ENCODE measurements at places on chromosomes 1 and 21.

DNA sequence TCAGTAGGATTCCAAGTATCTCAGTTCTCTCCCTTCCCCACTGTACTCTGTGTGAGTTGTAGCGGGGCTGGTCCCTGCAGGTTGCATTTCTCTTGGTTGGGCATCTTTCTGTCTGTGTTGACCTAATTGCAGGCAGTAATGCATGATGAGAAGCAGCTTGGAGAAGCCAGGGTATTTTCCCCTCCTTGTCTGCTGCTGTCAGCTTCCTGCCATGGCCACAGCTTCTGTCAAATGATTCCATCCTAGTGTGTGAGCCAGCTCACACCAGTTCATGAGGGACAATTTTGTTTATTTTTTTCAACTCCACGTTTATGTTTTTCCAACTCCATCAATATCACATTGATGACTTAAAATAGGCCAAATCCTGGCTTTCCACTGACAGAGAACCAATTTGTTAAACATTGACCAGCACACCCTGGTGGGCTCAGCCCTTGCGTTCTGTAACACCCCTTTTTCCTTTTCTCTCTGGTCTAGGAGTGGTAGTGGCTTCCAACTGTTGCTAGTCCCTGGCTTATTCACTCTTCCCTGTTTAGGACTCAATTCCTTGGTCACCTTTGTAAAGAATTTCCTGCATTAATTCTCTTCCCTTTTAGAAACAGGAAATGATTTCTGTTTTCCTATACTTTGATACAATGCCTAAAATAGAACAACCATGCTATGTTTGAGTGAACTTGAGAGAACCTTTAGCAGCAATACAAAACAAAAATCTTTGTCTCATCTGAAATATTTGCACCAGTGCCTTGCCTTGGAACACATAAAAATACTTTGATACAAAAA, 44.9 kb upstream of the APOBEC4 start:
- no peak for DNase-seq

GRCh38 chr1:156126630-156127534, 12.4 kb downstream of the LMNA start:
- DNase-seq: peak; percentile 76

GRCh38 chr1:32981003-32981901, 16.6 kb upstream of the RNF19B start:
- DNase-seq: peak; percentile 97

GRCh38 chr1:173714441-173714758, 381 bp upstream of the KLHL20 start:
- no peak for DNase-seq

DNA sequence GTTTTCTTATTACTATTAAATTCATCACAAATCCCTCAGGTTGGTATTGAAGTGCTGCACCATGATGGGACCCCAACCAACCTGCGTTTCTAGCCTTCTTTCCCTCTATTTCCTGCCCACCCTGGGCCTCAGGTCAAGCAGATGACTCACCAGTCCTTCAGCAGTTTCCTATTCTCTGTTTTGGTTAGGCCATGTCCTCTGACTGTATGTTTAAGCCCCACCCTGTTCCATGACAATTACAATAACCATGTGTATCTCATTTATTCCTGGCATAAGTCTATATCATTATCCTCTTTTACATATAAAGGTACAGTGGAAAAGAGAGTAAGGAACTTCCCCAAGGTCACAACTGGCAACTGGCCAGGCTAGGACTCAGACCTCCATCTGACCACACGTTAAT, 5.3 kb upstream of the FAM78B start:
- DNase-seq: peak; percentile 7

DNA sequence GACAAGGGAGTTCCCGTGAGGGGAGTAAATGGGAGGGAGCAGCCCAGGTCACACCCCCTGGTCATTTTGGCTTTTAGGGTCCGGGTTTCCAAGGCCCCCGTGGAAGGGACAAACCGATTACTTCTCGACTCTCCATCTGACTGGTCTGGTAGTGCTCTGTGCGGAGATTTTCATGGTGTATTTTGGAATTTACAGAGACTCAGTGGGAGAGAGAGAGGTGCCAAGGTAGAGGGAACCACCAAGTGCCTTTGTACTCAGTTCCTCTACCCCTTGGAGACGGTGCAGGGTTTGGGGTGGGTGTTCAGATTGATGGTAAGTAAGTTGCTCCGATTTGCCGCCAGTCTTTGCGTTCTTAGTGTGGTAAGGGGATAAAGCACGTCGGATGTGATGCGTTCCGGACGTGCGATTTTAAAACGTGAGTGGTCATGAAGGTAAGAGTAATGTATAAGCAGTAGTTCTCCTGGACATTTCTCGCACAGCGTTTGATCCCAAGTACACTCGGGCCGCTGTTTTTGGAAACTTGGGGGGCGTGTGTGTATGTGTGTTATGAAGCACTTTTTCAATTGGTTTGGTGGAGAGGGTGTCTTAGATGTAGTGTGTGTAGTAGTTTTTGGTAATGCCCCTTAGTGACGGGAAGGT, 682 bp downstream of the SUCO start:
- peak; percentile 42 for DNase-seq

DNA sequence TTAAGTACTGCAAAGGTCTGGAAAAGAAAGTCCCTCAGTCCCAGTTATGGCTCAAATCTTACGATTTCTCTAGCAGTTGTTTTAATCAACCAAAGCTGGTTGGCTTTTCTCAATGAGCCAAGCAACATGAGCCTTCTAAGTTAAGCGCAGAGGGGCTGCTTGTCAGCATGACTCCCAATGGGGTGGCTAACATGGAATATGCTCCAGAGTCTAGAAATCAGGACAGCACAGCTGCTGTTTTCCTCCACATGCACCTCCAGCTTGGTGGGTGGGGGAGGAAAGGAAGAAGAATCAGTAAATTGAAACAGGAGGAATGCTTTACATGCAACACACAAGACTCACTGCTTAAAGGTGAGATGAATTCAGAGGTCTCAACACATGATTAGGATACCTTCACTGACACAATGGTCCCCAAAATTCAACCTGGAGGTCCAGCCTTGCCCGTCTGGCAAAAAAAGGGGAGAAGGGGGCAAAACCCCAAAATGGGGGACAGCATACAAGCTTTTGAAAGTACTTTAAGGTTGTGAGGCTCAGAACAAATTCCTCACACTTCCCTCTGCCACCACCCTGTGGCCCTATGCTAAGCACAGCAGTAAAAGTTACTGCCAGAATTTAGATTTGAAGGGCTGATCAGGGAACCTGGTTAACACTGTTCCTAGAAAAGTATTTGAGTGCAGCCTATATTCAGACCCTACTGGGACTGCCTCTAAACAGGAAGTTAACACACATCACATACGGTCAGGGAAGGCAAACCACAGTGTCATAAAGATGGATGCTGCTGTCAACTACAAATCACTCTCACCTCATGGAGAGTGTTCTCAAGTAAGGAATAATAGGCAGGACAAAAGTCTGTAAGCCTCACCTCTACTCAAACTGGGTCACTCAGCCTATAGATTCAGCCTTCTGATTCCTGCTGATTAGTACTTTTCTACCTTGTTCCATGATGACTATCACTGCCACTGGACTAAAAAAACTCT, 2.6 kb downstream of the GATAD2B start:
- peak; percentile 15 for DNase-seq

- no peak for DNase-seq
Measured at GRCh38 chr21:38916214-38916964, 110.7 kb downstream of the ETS2 start.

DNA sequence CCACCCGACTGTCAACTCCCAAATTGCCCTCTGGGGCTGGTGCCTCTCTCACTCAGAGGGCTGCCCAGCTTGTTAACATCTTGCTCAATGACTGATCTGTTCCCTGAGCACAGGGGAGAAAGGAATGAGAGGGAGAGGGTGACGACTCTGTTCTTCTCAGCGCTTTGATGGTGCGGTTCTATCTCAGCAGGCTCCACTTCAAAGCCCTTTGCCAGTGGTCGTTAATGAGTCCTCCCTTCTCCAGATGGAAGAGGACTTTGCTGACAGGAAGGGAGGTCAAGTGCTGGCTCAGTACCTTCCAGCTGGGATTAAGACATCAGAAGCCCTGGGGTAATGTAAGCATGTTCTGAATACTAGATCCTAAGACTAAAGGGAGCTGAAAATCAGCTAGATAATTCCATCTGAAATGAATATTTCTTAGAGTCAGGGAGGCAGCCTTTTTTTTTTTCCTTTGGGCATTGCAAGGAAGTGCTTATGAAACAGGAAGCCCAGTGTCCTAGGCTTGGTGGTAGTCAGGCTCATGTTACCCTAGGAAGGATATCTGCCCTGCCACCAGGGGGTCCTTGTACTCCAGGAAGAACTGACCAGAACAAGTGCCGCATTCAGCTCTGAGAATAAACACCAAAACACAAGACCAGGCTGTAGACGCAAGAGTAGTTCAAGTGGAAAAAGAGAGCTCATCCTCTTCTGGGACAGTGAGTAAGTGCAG, 4.7 kb downstream of the FMOD start:
- DNase-seq: no peak

- peak; percentile 72 for DNase-seq
Measured at GRCh38 chr1:45953934-45954847, 150.8 kb downstream of the MAST2 start.

DNA sequence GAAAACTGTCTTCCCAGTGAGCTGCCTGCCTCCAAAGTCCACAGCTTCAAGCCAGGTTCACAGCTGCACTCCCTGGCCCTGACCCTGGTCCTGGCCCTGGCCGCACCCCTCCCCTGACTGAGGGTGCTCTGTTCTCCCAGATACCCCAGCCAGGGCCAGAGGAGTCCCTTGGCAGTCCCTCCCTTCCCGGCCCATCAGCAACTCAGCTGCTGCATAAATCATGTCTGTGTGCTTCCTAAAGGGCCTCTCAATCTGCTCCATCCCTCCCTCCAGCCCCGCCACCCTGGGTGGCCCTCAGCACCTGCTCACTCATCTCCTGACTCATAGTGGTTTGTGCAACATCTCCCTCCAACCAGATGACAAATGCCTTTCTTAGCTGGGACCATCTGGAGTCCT, 24.8 kb upstream of the C1orf174 start:
- peak; percentile 30 for DNase-seq

DNA sequence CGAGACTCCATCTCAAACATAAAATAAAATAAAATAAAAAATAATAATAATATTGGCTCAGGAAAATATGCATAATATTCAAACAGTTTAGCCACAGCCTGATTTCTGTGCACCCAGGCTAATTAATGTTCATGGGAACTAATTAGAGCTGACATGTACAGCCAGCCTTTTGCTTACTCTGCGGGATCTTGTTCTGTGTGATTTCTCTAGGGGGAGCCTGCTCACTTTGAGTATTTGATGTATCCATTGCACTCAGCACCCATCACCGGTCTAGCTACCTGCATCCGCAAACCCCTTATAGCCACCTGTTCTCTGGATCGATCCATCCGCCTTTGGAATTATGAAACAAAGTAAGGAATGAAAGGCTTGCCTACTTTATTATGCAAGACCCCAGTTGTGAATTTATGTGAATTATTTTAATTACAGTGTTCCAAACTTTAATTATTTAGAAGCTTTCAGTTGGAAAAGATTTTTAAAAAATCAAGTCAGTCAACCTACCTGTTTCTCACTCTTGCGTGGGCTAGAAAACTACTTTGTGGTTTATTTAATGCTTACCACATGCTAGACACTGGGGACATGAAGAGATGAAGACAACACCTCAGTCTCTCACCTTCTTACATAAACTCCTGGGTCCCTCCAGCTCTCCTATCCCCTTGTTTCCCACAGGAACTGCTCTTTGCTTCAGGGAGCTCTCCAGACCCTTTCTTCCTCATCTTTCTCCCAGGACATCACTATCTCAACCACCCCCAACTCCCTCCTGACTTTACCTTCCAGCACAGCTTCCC, 25.4 kb downstream of the CFAP57 start:
- no peak for DNase-seq

- no peak for DNase-seq
Measured at GRCh38 chr1:53646732-53647131, 92.2 kb downstream of the GLIS1 start.

GRCh38 chr1:22223176-22223575, 80.3 kb upstream of the WNT4 start:
- peak; percentile 49 for DNase-seq

DNA sequence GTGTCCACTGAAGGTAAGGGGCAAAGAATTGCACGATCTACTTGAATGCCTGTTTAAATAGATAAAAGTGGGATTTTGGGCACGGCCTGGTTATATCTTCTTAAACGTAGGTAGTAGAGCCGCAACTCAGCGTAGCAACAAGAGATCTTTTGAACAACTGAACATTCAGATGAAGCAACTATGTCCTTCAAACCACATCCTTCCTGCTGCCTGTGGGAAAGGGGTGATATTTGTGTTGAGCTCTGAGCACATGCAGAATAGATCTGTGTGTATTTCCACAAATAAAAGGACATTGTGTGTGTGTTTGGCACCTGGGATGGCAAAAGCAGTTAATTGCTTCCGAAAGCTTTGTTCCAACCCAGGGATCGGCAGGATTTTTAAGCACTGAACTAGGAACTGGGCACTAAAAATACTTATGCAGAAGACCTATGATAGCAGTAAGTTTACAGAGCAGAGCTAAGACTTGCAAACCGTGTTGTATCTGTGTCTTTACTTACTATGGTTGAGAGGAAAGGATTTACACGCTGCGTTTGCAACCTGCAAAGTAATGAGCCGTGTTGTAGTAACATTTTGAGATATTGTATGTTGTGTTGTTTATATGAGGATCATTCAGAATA, 333.4 kb downstream of the CHRM3 start:
- DNase-seq: no peak

DNA sequence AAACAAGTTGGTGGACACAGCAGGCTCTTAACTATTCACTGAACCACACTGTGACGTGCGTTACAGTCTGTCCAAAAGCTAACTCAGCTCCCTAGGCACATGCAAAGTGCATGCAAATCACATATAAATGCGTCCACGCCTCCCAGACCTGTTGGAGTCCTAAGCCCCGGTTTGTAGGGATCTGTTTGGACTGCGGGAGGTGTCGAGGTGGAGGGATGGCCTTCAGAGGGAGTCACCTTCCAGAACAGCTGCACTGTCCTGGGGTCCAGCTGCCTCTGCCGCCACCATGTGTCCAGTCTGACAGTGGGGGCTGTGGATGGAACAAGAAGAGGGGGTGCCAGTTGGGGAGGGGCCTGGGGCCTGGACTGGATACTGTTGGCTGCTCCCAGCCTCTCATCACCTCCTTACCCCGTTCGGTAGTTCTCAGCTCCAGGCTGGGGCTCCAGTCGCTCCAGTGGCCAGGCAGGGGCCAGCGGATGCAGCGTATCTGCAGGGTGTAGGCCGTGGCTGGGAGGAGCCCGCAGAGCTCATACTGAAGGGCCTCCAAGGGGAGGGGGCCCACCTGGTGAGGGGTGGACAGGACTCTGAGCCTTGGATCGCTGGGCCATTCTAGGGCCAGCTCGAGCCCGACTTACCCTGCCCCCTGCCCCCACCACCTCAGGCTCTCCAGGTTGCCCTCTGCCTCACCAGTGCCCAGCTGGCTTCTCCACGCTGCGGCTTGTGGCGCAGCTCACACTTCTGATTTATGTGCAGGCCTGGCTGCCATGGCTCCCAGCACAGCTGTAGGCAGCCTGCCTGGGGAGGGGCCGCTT, 7.9 kb upstream of the MRPS15 start:
- DNase-seq: no peak

GRCh38 chr1:118185084-118185832, at the start of gene SPAG17:
Gene SPAG17, minus strand, starts transcription at chr1:118185228. Its CDS starts 71 bp downstream, at chr1:118185157.
- DNase-seq: peak; percentile 72

- no peak for DNase-seq
Measured at GRCh38 chr1:200886594-200886993, 8.1 kb upstream of the INAVA start.

GRCh38 chr1:75265792-75266191, 131.6 kb downstream of the LHX8 start:
- peak; percentile 46 for DNase-seq

GRCh38 chr1:9042272-9042671, 16.0 kb upstream of the SLC2A7 start:
- DNase-seq: no peak

GRCh38 chr1:5456090-5456811, 536.0 kb downstream of the NPHP4 start:
- DNase-seq: no peak

Measured in epithelial cell of esophagus (primary cell).